ENCODE measurements at places on chromosomes 4 and X.
A peak's percentile ranks its signal among the peaks of the same experiment; 100 is the strongest.

DNA sequence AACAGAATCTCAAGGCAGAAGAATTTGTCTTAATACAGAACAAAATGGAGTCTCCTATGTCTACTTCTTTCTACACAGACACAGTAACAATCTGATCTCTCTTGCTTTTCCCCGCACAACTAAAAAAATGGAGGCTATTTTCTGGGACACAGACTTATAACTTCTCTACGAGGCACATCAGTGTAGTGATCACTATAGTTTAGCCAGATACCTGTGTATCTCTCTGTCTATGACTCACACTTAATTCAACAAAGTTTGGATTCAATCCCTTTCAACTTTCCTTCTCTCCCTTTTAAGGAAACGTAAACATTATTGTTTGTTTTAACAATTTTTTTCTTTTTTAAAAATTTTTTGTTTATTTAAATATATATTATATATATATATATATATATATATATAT lies 29.4 kb downstream of the APELA start:
- DNase-seq, result no peak

GRCh38 chr4:40196724-40197281 lies at the start of gene RHOH:
Gene RHOH, plus strand, starts transcription at chr4:40197031. Its CDS starts 46,356 bp downstream, at chr4:40243387.
- DNase-seq, result no peak

- no peak for DNase-seq
Observed at GRCh38 chrX:57918750-57919436, 8.6 kb upstream of the ZXDA start.

DNA sequence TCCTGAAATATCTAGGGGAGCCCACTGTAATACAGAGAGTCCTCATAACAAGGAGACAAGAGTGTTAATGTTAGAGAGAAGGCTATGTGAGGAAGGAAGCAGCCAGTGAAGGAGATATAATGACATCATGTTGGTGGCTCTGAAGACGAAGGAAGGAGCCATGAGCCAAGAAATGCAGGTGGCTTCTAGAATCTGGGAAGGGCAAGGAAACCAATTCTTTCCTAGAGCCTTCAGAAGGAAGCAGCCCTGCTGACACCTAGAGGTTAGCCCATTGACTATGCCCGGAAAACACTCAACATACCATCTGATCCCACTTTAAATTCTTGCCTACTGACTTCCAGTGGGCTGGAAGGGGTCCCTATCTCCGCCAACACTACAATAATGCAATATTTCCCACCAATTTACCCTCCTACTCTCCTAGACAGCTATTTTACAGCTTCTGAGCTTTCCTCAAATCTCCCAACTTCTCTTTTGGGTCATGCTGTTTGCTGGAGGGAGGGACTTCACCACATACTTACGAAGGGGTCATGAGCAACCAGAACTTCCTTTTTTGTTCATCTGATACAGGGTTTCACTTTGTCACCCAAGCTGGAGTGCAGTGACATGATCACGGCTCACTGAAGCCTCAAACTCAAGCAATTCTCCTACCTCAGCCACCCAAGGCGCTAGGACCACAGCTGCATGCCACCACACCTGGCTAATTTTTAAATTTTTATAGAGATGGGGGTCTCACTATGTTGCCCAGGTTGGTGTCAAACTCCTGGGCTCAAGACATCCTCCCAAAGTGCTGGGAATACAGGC lies 25.2 kb upstream of the G3BP2 start:
- peak; percentile 12 for DNase-seq

DNA sequence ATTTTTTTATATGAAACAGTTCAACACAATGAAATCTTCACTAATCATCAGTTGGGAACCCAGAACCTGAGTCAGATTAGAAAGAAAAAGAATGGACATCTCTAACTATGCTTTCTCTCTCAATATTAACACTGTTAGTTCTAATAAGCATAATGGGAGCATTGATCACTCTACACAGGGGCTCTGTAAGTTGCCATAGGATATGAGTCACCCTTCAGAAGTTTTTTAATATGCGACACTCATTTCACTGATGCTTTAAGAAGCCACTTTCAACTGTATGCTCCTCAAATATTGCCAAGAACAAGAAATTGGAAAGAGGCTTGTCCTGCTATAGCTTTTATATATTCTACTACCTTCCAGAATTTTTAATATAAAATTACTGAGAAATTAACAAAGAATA lies 187.0 kb downstream of the AASDH start:
- no peak for DNase-seq

Data from mucosa of gallbladder (tissue), 1 donor.